ENCODE measurements at places on chromosomes 12 and 14.

DNA sequence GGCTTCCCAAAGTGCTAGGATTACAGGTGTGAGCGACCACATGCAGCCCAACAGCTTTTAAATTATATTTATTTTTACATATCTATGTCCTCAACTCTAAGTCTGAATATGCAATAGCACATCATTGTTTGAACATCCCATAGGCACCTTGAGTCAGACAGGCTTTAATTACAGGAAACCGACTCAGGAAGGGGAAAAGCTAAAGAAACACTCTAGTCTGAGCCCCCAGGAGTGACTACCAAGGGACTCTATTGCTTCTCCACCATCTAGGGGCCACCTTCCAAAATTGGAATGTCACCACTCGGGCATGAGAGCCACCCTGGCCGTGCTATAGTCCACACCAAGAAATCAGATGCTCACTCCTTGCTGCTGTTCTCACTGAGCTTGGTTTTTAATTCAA, 14.0 kb upstream of the MFAP5 start:
- no peak for DNase-seq

GRCh38 chr14:95289323-95290010, 30.2 kb downstream of the CLMN start:
- no peak for DNase-seq

DNA sequence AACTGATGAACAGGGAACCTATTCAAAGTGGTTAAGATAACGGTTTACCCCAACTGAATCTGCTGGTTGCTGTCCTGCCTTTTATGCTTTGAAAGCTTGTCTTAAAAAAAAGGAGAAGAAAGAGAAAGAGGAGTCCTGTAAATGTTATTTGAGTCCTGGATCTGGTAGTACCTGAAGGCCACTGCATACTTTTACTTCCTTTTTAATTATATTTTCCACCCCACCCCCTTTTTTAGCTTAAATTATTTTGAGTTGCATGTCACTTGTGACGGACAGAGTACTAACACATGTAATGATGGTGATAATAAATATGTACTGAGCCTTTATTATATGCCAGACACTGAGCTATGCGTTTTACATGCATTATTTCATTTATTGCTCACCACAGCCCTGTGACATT, 2.5 kb upstream of the AMIGO2 start:
- DNase-seq, result no peak

DNA sequence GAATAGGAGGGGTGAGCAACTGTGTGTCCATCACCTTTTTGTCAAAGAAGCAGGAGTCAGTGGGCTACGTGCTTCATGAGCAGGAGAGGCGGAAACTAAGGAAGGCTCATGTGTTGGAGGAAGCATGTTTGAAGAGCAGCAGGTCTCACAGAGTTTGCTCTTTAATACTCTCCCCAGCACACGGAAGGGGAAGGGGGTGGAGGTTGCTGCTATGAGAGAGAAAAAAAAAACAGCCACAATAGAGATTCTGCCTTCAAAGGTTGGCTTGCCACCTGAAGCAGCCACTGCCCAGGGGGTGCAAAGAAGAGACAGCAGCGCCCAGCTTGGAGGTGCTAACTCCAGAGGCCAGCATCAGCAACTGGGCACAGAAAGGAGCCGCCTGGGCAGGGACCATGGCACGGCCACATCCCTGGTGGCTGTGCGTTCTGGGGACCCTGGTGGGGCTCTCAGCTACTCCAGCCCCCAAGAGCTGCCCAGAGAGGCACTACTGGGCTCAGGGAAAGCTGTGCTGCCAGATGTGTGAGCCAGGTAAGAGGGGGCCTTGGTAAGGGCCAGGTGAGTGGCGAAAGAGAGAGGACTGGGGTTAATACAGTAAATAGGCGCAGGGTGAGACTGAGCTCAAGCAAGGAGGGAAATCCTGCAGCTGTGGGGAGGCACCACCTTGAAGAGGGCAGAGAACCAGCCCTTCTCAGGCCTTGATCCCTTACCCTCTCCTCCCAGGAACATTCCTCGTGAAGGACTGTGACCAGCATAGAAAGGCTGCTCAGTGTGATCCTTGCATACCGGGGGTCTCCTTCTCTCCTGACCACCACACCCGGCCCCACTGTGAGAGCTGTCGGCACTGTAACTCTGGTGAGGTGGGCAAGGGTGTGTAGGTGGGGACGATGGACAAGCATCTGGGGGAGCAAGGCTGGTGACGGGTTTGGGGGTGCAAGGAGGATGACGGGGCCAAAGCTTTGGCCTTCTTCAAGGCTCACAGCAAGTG, at the start of gene CD27:
CD27 (plus strand) TSS at position 252 of the 985 bp plus-strand sequence; CDS start at position 393, 141 bp downstream.
- DNase-seq, result no peak

DNA sequence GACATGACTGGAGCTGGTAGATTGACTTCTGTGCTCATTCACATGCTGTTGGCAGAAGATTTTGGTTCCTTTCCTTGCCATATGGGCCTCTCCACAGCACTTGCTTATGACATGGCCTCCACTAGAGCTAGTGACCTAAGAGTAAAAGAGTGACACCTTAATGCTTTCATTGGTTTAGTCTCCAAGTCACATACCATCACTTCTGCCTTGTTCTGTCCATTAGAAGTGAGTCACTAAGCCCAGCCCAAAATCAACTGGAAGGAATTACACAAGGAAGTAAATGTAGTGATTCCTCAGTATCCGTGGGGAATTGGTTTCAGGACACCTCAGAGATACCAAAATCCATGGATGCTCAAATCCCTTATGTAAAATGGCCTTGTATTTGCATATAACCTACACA, 81.3 kb downstream of the PPHLN1 start:
- no peak for DNase-seq

- no peak for DNase-seq
Measured at GRCh38 chr12:65956056-65956738, 131.9 kb downstream of the HMGA2 start.

GRCh38 chr12:110532644-110533043, 30.5 kb downstream of the RAD9B start:
- no peak for DNase-seq

DNA sequence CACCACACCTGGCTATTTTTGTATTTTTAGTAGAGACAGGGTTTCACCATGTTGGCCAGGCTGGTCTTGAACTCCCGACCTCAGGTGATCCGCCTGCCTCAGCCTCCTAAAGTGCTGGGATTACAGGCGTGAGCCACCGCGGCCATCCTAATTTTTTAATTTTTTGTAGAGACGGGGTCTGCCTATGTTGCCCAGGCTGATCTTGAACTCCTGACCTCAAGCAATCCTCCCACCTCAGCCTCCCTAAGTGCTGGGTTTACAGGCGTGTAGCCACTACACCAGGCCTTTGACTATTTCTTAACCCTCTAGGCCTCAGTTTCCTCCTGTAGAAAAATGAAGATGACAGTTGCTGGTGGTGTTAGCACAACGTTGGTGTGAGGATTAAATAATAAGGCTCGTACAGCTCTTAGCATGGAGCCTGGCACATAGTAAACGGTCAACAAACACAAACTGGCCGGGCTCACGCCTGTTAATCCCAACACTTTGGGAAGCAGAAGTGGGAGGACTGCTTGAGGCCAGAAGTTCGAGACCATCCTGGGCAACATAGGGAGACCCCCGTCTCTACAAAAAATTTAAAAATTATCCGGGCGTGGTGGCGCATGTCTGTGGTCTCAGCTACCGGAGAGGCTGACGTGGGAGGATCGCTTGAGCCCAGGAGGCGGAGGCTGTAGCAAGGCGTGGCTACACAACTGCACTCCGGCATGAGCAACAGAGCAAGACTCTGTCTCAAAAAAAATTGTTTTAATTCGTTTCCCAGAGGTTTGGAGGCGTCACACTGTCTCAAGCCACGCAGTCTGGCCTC, 979 bp downstream of the DDX54 start:
- DNase-seq, result no peak

GRCh38 chr14:90616881-90617280, 199.3 kb downstream of the TTC7B start:
- DNase-seq, result no peak

- DNase-seq, result no peak
Measured at GRCh38 chr14:90996967-90997366, 63.5 kb downstream of the RPS6KA5 start.

GRCh38 chr12:45208604-45209487, 7.0 kb upstream of the ANO6 start:
- no peak for DNase-seq

GRCh38 chr12:39332661-39333175, 110.2 kb downstream of the KIF21A start:
- DNase-seq, result peak; percentile 15

- DNase-seq, result no peak
Measured at GRCh38 chr12:106023039-106023438, 115.7 kb downstream of the NUAK1 start.

DNA sequence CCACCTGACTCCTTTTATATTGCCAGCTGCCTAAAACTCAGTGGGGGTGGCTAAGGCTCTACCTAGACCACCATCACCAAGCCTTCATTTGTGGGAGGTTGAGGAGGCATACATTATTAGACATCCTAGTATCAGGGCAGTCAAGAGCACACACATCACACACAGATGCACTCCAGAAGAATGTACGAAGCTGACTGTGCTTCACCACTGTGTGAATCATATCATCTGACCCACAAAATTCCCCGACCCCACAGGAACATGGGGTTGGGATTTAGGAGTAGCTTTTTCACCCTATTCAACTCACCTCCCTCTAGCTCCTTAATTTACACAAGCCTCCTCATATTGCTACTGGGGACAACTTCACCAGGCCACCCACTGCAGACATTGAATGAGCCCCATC, 64.8 kb upstream of the BDKRB2 start:
- DNase-seq, result no peak

DNA sequence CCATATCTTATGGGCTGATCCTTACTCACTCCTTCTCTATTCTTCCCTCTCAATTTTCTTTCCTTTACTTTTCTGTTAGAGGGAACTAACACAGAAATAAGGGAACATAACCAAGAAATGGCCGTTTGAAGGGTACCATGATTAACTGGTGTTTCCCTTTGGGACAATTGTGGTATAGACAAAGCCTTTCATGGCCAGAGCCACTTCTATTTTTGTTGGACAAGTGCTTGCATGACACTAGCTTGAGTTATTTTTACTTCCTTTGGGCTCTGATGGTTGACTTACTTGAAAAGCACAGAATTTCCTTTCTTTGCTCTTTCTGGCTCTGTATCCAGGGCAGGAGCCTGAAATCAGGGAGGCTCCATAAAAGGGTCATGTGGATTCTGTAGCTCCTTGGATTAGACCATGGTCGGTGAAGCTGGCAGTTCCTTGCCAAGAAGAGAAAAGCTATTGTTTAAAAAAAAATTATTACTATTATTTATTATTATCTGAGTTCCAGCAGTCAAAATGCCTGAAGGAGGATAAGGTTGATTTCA, 130.6 kb downstream of the KTN1 start:
- no peak for DNase-seq

GRCh38 chr14:56581041-56581727, 1.6 kb downstream of the TMEM260 start:
- DNase-seq, result no peak

DNA sequence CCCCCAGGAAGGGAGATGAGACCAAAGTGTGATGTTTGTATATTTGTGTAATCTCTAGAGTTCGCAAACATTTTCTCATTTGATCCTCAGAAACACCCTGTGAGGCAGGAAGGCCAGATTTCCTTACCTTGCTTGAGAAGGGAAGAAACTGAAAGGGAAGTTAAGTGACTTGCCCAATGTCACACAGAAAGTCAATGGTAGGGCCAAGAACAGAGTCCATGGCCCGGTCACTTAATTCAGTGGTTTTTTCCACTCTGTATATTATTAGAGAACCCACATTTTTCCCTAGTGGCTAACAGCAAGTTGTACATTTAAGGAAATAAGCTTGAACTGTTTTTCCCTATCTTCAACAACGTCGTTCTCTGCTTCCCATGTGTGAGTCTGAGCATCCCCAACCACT, 25.6 kb upstream of the CHPT1 start:
- no peak for DNase-seq

DNA sequence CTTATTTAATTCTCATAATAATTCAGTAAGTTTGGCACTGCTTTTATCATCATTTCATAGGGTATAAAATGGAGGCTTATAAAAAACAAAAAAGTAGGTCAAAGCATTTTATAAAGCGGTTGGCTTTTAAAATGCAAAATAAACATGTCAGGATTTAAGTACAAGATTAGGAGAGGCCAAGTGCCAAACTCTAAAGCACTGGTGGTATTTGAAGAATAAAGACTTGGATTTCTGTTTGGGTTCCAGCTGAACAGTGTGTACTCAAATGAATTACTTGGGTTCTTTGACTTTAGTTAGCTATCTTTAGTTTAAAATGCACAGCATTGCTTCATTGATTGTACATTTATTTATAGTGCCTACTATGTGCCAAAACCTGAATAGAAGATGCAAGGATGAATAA, 966.6 kb upstream of the SEL1L start:
- no peak for DNase-seq

DNA sequence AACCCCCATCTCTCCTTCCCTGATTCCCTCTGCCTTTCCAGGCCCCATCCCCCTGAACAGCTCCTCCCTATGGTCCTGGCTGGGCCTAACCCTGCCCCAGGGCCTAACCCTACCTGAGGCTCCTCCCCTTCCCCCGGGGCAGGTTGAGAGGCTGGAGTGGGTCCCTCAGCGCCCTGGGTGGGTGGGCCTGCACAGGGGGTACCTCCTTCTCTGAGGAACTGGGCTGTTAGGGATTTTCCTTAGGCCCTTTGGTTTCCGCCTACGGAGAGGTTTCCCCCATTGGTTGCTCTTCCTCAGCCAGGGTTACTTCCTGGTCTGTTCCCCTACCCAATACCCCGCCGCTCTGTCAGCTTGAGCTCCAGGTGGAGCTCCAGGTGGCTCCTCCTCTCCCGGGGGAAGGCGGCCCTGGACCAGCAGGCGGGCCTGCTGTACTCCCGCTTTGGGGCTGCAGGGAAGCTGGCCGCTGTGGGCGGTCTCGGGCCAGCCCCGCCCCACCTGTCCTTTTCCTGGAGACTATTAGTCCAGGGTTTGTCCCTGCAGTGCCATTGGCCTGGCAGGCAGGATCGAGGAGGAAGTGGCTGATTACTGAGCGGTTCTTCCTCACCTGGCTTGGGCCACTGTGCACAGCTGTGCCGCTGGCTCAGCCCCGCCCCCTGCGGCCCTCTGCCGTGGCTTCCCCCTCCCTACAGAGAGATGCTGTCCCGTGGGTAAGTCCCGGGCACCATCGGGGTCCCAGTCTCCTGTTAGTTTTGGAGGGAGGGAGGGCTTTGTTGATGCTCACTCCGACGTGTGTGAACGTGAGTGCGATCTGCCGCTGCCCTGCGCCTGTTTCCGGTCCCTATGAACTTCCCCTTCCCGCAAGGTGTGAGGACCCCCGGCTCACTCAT, 2.5 kb downstream of the C12orf57 start:
- peak; percentile 70 for DNase-seq

DNA sequence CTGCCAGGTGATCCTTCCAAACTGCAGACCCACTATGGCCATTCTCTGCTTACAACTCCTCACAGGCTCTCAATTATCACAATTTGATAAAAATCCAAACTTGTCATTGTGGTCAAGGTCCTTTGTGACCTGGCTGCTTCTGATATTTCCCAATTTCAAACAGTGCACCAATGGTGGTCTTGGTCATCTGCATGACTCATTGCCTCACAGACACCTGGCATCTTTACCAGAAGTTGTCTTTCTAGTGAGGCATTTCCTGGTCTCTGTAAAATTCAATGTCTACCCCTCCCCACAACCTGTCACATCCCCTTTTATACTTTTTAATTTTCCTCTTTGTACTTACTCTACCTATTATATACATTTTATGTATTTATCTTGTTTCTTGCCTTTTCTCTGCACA, 17.8 kb upstream of the PAPOLA start:
- no peak for DNase-seq

All from right hindlimb (tissue), 1 donor.